Choroid plexus epithelial cell (primary cell): ENCODE measurements at places on chromosomes 7 and 10.

- DNase-seq, result peak; percentile 55
Observed at GRCh38 chr10:24435374-24435773, 226.4 kb downstream of the KIAA1217 start.

GRCh38 chr7:25653384-25653783 is 425.1 kb upstream of the NPVF start:
- DNase-seq, result no peak

DNA sequence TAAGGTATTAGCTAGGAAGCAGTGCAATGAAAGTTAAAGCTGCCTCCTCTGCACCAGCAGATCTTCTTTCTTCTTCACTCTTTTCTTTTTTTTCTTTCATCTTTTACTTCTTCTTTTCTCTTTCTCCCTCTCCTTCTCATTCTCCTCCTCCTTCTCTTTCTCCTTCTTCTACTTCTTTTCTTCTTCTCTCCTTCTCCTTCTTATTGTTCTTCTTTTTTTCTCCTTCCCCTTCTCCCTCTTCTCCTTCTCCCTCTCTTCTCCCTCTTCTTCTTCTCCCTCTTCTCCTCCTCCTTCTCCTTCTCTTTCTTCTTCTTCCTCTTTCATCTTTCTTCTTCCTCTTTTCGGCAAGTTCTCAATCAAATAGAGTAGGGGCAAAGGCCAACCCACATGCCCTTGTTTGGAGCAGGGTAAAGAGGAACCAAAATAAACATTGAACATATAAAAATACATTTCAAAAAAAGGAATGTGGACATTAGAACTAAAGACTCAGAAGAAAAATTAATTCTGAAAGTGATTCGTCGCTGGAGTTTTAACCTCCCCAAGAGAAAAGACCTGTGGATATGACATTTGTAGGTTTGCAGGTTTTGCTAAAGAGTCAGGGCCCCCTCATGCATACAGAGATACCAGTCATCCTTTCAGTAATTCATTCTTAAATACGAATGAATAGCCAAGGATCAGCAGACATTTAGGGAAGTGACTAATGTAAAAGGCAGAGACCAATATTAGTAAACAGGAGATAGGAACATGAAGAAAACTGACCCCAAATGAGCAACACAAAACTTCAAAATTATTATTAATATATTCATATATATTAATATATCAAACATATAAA is 93.0 kb upstream of the RSU1 start:
- peak; percentile 32 for DNase-seq

DNA sequence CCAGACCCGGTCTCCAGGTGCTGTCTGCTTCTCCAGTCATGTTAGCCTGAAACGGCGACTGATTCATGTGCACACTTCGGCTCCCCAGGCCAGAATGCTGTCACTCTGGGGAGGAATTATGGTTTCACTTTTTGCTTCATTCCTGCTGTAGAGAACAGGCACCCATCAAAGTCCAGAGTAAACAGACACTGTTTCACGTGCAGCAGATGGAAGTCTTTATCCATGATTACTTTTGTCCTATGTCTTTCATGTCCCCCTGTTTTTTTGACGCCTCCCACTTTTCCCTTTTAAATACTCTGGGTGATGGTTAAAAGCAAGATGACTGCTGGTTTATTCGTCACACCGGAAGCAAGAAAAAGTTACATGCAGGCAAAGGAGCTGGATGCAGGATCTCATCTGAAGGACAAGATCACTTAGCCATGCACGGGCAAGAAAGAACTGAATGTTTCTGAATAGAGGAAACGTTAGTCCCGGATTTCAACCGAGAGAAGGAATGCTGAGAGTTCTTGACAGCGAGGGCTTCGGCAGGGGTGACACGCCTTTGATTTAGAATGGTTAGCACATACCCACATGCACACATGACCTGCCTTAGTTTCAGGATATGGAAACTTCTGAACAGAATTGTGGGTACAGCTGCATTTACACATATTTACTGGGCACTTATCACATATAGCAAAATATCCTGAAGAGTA is 250.0 kb upstream of the KLF6 start:
- DNase-seq, result peak; percentile 70

GRCh38 chr7:84502239-84502638 is 307.6 kb upstream of the SEMA3A start:
- DNase-seq, result no peak

- no peak for DNase-seq
Observed at GRCh38 chr10:74824900-74825370, 1.5 kb upstream of the KAT6B start.
